ENCODE measurements at places on chromosomes 6 and 20.

- DNase-seq: peak; percentile 75
These were observed 13.5 kb upstream of the ZNF391 start for GRCh38 chr6:27374824-27375612.

DNA sequence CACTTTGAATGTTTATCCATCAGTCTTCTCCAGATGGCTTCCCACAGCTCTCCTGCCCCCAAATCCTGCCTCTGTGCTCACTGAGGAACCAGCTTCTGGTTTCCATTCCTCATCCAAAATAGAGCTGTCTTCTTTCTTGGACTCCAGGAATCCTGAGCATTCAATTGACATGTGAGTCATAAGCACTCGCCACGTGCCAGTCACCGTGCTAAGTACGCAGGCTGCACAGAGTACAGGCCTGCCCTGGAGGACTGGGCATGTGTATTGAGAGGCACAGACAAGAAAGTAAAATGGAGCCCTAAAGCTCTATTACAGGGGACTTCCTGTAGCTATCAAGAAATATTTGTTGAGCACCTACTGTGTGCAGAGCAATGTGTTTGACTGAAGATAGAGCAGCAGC is 39.7 kb upstream of the LRFN2 start:
- DNase-seq: no peak

DNA sequence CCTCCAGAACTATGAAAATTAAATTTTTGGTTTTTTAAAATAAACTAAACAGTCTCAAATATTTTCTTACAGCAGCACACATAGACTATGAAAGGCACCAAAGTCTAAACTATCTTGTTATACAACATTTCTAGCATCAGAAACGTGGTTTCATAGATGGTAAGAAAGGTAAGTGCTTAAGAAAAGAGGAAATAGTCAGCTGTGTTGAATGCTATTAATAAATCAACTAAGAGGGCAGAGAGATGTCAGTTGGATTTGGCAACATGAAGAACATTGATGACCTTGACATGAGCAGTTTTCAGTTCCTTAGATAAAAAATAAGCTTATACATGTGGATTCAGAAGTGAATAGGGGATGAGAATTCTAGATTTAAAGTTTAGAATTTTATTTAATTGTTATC is 113.6 kb downstream of the RFX6 start:
- no peak for DNase-seq

DNA sequence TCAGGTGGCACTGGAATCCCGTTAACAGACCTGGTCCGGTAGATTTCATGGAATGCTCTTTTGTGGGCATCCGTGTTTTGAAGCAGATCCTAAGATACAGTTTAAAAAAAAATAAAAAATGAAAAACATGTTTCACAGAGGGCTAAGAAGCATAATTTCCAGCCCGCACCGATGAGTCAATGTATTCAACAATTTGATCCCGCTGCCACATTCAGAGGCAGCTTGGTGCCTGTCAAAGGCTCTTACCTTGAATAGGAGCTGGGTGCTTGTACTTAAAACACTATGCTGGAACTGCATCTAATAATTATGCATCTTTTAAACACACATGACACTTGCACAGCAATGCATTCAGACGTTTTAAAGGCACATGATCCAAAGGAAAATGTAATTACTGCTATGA is 164.8 kb downstream of the SYNE1 start:
- DNase-seq: no peak

GRCh38 chr20:52160621-52161204 is 30.9 kb downstream of the ZFP64 start:
- no peak for DNase-seq

DNA sequence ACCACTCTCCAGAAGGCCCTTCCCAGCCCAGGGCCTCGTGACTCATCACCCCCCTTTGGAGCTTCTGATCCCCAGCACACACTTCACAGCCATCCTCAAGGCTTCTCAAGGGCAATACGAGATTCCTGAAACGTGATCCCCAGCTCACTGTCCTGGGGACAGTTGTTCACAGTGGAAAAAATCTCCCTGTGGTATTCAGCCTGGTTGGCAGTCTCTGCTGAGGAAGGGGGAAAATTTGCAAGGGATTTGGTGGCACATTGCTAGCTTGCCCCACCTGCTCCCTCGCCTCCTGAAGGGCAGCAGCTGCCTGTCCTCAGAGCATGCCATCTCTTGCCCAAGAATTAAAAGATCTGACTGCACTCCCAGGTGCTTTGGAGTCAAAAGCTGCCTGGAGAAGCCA is 20.7 kb upstream of the PKHD1 start:
- DNase-seq: no peak

DNA sequence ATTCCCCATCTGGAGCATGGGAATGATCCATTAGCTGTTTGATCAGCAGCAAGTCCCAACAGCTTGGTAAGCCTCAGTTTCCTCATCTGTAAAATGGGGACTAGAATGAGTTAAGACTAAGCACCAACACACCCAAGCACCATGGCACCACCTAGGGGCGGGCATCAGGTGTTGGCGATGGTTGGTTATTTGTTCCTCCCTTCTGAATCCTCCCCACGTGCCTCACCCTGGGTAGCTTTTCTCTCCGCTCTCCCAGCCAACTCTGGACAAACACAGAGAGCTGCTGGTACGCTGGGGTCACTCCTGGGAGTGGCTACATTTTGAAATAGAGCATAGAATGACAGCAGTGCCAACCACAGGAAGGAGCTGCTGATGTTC is 13.3 kb upstream of the ITPR3 start:
- peak; percentile 50 for DNase-seq

DNA sequence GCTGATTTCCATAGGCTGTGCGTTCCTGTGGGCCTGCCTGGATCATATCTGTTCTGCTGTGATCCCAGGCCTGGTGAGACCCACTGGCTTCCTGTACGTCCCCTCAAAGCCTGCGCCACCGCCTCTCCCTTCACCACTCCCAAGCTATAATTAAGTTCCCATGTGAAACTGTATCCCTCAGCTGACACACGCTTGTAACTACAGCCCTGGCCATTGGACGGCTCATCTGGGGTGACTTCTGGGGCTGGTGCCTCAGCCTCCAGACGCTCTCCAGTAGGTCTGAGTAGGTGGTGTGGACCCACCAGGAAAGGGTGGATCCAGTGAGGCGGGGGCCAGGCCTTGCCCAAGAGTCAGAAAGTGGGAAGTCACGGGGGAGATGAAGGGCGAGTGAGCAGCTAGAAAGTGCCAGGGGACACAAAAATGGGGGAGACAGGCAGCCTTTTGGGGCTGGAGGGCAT is 21.0 kb downstream of the PPARD start:
- DNase-seq: no peak

- no peak for DNase-seq
These were observed 109.3 kb downstream of the THBS2 start for GRCh38 chr6:169144356-169144755.

Data from stimulated activated naive CD8-positive, alpha-beta T cell treated with anti-CD3 and anti-CD28 coated beads, Interleukin-15, Interleukin-2, amounts not matched to agents 100 U/mL and 50 U/mL, for 24 hours (primary cell).